CD8-positive, alpha-beta memory T cell (primary cell): ENCODE measurements at places on chromosomes 2 and 18. TPM values are rescaled to one million over a fixed set of nuclear protein-coding genes. Genes with fewer than 3 reads are reported as not detected.

DNA sequence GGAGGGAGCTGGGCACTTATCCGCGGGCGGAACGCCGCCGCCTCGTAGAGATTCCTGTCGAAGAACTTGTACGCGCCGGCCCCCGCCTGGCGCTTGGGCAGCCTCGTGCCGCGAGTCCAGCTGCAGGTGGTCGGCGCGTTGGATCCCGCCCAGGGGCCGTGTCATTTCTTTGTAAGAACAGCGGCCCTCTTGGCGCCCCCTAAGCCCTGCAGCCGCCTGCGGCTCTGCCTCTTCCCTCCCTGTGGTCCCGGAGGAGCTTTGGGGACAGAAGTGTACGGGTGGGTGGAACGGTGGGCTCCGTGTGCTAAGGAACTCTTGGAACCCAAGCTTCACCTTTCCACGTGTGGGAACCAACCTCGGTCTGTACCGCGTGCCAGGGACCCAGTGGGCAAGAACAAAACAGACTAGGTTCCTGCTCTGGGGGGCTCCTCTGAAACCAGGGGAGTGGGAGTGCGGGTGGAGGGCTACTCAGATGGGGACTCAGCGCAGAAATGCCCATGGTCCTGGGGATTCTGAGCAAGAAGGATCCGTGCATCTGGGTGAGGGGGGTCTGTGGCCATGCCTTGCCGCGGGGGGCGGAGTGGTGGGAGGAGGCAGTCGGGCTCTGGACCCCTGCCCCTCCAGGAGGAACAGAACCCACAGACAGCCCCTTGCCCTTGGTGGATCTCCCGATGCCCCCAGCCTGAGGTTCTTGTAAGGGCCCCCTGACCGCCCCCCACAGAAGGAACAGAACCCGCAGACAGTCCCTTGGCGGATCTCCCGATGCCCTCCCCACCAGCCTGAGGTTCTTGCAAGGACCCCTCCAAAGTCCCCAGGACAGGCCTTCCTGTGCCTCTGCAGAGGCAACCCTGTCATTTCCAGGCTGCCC lies 1.5 kb downstream of the GPC1 start:
- no peak for DNase-seq

DNA sequence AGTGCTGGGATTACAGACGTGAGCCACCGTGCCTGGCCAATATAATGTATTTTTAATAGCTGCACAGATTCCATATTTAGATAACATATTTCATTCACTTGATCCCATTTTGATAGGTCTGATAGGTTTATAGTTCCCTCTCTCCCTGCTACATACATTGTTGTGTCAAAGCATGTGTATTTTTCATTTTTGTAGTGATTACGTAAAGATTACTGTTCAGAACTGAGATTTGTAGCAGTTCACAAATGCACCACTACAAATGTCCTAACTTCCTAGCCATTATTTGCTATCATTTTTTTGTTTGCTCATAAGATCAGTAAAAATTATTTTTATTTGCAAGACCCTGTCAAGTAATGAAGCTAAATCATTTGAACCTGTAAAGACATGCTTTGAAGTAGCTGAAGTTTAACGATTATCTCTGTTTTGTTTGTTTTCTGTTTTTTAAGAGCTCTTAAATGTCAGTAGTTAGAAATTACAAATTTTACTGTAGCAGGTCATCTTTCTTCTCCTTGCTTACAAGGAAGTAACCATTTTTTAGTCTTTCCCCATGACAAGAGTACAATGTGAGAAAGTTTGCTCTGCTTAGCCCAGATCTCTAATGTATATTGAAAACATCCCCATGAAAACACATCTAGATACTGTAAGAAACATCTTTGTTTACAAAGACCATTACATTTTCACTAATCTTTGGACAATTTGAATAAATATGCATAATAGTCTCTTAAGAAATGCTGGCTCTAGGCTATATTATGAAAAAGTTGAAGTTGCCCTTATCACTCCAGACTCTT lies 54.1 kb downstream of the EML4 start:
- DNase-seq: no peak

DNA sequence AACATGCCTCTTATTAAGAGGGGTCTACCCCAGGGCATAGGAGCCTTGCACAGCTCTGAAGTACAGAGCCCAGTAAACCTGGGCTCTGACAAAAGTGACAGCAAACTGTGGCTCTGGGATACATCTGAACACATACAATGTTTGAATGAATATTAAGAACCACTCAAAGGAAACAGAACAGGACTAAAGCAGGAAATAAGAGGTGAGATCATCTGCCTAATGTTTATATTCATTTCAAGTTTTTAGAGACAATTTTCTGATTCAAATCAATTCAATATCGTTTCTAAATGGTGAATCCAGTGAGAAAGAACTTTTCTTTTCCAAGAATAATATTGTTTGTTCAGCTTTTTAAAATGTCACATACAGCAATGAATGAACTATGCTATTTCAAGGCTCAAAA lies 136.7 kb upstream of the CAVIN2 start:
- no peak for DNase-seq

CTAGE1 gene
- not detected for polyA plus RNA-seq

DNA sequence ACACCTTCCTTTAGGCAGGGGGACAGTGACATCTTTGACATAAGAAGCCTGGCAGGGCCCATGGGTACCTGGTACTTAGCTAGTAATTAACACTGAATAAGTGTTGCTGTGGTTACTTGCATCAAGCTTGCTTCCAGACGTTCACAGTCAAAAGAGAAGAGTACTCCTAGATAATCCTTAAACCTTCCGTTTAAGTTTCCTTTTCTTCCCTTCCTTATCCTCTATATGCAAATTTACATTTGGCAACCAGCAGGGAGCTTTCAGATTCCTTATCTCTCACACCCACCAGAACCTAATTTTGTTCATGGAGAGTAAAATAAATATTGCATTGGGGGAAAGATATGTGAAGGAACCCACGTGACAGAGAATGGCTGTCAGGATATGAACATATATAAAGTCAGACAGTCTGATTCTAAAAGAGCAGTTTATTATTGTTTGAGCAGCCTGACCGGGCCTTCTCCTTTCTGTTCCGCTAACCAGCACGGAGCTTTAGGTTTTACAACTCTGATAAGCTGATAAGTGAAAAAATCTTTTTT lies 7.8 kb upstream of the RAB31 start:
- DNase-seq: no peak

DNA sequence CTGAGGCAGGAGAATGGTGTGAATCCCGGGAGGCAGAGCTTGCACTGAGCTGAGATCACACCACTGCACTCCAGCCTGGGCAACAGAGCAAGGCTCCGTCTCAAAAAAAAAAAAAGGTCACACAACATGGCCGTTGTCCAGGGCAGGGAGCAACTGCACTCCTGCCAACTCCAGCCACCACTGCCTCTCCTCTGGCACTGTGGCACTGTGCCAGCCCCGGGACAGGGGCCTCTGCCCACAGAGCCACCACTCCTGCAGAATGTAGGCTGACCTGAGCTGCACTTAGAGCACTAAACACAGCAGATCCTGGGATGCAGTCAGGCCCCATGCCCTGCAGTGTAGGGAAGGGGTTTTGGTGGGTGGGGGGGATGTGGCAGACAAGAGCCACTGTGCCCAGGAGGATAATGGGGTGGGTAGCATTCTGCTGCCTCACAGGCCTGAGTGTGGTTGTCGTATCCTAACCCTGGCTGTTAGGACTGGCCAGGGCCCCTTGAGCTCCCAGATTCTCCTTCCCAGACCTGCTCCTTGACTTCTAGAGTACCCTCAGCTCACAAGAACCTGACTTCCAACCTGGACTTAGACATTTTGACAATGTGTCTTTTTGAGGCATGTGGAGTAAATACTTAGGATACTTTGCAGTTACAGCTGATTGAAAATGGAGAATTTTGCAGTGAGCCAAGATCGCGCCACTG lies 69.4 kb upstream of the SH3RF3 start:
- no peak for DNase-seq

GRCh38 chr18:72041313-72042032 lies 502.7 kb downstream of the CBLN2 start:
- DNase-seq: no peak

DTNA gene
- not detected for polyA plus RNA-seq

- DNase-seq: no peak
These were observed 43.7 kb downstream of the RHOB start for GRCh38 chr2:20490300-20491181.

- DNase-seq: no peak
These were observed 3.7 kb downstream of the HDAC4 start for GRCh38 chr2:239396881-239397681.

DNA sequence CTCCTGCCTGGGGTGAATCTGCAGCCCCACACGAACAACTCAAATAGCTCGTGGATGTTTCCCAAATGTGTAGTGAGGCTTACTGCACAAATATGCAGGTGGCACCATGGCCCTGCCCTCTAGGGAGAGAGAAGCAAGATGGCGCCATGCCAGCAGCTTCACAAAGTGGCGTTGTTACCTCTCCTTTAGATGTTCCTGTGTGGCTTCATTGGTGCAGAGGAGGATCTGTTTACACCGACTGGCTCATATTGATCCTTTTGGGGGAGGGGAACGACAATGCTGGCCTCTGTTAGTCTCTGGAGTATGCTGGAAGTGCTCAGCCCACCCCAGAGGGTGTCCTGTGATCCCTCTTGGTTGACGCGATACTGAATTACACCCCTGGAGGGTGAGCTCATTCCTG lies 99.5 kb upstream of the GATA6 start:
- DNase-seq: no peak

GRCh38 chr2:156512451-156512850 lies 76.3 kb downstream of the GPD2 start:
- DNase-seq: no peak

GRCh38 chr2:39715822-39716221 lies 50.1 kb downstream of the TMEM178A start:
- no peak for DNase-seq

- no peak for DNase-seq
These were observed 51.0 kb upstream of the ZNF516 start for GRCh38 chr18:76546088-76546435.

- DNase-seq: no peak
These were observed 632.4 kb downstream of the NYAP2 start for GRCh38 chr2:226031647-226032501.

DNA sequence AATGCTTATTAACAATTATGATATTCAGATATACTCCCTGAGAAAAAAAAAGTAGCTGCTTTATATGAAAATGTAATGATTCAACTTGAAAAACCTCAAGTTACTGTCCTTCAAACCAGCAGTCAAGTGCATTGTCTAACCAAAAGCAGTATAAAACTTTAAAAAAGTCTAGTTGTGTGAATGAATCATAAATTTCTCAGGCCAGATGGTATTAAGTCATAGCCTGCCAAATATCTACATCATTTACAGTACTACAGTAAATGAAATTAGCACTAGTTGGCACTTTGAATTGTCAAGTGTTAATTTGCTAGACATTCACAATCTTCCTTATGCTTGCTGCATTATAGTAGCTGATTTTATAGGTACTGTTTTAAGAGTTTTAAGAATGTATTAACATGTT lies 85.9 kb downstream of the CBLN2 start:
- DNase-seq: no peak

- no peak for DNase-seq
These were observed 27.5 kb upstream of the IL1B start for GRCh38 chr2:112864072-112864471.

GRCh38 chr2:85750587-85751575 lies 2.9 kb upstream of the ATOH8 start:
- DNase-seq: peak; percentile 54

DNA sequence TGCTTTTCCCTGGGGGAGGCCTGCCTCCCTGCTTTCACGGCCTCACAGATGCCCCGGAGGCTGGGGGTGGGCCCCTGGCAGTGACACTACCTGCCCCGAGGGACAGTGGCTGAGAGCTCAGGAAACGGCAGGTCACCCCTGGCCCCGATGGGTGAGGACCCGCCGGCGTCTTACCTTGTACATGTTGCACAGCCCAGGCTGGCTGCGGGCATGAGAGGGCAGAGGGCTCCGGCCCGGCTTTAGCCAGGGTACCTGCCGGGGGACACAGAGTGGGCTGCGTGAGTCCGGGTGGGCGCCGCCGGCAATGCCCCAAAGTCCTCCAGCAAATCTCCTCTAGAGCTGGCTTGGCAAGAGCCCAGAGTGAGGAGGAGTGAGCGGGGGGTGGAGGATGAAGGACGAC lies 122.9 kb downstream of the MBP start:
- DNase-seq: no peak

- DNase-seq: no peak
These were observed 26.9 kb upstream of the SLC66A3 start for GRCh38 chr2:11128243-11128951.

SGO2 gene
- 3.5 TPM for polyA plus RNA-seq

- peak; percentile 72 for DNase-seq
These were observed 119.9 kb downstream of the DPP4 start for GRCh38 chr2:161954103-161954502.

DNA sequence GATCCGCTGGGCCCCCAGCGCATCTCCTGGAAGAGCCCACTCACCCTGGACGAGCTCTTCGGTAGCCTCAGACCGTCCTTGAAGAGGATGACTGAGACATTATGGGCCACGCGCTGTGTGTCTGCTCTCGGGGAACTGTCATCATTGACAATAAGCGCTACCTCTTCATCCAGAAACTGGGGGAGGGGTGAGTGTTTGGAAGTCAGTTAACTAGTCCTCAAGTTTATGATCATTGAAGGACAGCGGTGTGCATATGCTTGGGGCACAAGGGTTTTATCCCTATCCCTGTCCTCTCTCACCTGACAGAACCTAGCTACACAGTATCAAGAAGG lies 586 bp downstream of the STK16 start:
- DNase-seq: peak; percentile 44

GRCh38 chr2:226155093-226155875 lies 644.3 kb downstream of the IRS1 start:
- DNase-seq: no peak

SPDYA gene
- 0.61 TPM for polyA plus RNA-seq

DNA sequence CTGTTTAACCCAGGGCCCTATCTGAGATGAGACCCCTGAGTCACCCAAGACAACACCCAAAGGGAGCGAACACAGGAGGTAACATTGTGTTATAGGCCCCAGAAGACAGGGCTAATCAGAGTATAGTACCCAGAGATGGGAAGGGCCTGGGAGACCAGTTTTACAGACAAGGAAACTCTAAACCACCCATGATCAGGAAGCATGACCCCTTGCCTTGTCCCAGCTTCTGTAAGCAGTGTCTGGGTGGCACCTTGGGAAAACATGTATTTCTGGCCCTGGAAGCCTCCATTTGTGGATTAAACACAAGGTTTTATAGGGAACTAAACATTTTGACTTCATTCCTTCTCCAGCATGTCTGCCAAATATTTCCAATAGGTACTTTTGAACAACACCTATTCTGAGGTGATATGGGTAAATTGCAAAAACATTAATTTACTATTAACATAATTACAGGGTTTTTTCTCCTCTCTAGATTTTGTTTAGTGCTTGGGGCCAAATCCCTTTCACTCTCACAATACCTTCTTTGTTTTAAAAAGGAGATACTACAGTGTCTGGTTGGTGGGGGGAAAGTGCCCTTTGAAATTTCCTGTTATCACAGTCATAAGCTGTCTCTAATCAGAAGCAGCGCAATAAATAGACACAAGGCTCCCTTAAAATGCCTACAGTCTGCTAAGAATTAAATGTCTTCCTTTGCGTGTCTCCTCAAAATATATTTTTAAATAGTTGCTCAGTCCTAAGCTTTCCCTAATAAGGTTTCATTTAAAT lies 341.1 kb downstream of the BCL11A start:
- no peak for DNase-seq

DNA sequence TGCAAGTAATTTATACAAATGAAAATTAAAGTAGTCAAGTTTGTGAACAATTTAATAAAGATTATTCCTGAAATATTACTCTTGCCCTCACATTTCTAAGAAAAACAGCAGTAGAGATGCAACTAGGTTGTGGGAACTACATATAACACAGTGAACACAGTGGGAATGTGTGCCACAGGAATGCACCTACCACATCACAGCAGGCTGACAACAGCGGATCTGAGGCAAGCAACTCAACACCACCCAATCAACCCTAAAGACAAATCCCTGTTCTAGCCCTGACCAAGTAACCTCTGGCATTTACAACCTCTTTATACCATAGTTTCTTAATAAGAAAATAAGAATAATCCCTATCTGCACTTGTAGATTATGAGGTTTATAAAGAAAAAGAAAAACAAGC lies 23.4 kb downstream of the MBOAT2 start:
- no peak for DNase-seq
